Fibroblast of lung (primary cell): ENCODE measurements at places on chromosomes 12 and 14.

- DNase-seq = no peak
Observed at GRCh38 chr12:124865728-124866127, 2.1 kb upstream of the SCARB1 start.

GRCh38 chr12:108616941-108617858 lies 16.5 kb downstream of the SELPLG start:
- DNase-seq = no peak

DNA sequence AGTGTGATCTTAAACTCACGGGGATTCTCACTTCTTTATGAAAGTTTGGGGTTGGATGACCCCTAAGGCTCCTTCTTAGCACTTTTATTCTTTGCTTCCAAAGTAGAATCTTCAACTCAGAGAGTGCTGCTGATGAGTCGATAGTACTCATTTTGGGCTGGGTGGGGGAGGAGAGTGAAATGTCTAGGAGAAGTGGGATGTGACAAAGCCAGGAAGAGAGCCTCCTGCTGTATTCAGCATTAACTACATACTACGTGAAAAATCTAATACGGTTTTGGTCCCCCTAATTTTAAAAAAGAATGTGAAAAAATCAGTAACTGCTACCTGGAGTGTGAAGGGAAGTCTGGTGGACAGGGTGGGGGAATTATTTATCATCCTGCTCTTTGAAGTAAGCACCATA lies 148.3 kb downstream of the SAMD4A start:
- DNase-seq = peak; percentile 37

GRCh38 chr12:13340149-13340548 lies 143.6 kb downstream of the EMP1 start:
- no peak for DNase-seq

DNA sequence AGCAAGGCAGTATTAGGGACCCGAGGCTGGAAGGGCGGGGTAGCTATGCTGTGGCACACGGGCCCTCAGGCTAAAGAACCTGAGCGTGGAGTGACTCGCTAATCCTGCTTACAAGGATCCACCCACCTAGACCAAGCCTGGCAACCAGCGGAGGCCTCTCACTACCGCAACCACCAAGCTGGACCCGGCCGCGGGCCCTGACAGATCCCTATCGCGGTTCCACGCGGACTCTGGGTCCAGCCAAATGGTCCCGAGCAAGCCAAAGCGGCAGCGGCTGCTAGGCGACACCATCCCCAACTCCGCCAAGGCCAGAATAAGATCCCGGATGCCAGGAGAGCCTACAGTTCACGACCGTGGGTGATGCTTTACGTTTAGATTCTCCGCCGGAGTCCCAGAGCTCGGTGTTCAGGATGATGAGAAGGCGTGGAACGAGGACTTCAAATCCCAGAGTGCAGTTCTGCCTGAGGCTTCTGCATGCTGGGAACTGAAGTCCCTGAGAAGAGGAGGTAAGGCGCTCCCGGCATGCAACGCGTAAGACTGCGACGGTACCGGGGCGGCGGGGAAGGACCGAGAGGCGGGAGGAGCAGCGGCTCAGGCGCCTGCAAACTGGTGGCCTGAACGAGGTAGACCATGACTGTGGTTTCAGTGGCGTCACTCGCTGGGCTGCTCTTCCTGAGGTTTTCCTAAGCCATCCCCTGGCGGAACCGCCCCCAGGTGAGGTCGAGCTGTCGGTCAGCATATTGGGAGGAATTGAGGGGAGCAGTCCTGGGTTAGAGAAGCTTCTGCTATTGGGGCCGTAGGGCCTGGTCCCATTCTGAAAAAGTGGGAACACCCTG lies at the start of the genes CEP290 and TMTC3:
Gene CEP290 (minus strand): TSS at position 315 of the 836 bp plus-strand sequence. CDS start 781 bp downstream, outside the sequence.
Gene TMTC3 (plus strand): TSS at position 534 of the 836 bp plus-strand sequence. CDS start 6,009 bp downstream, outside the sequence.
- peak; percentile 100 for DNase-seq

DNA sequence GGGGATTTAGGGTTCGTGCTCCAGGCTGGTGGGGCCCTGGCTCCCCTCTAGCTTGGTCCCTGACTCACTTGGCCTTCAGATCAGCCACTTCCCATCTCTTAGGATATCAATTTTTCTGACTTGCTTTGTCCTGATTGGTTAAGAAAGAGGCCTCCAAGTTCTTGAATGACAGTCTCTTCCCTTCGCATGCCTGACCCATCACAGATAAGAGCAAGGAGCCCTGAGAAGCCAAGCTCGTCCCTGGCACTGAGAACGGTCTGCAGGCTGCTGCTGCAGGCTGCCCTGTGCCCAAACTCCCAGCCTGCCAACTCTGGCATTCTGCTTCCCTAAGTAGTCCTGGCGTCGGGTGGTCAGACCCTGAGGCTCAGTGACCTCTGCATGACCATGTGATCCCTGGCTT lies 794 bp upstream of the LRTM2 start:
- no peak for DNase-seq

DNA sequence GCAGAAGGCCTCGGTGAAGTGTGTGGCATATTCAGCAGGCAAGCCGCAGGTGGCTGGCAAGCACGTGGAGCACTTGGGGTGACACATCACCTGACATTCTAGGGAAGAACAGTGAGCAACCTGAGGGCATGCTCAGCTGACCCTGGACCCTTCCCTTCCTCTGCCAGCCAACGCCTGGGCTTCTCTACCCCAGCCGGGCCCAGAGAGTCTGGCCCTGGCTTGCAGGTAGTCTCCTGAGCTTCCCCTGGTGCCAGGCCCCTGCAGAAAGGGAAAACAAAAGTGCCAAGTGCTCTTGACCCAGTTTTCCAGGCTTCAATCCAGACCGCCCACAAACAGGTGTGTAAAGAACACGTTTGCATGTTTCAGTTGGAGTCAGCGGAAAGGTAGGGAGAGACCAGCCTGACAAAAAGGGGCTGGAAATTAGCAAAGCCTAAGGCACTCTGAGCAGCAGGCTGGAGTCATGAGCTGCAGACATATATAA lies 45.7 kb downstream of the PRKAB1 start:
- no peak for DNase-seq

- DNase-seq = peak; percentile 80
Observed at GRCh38 chr12:32501835-32502333, 102.5 kb downstream of the FGD4 start.

- DNase-seq = no peak
Observed at GRCh38 chr12:126914170-126914793, 1352.7 kb upstream of the TMEM132C start.

GRCh38 chr12:55744340-55745030 lies 1.6 kb downstream of the GDF11 start:
- DNase-seq = no peak

DNA sequence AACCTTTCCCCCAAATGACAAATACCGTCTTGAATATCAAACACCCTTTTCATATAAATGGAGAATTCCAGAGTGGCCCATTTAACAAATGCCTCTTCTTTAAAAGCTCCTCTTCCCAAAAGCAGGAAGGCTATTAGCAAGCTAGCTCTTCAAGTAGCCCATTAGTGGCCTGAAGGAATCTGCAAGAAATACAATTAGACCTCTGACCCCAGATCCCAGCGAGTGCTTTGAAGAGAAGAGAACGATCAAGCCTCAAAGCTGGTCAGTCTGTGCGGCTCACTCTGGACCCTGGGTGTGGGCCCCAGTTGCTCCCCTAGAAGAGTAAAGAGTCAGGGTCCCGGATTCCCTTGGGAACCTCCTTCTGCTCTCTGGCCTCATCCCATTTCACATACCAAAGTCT lies 325.6 kb downstream of the NUAK1 start:
- no peak for DNase-seq

GRCh38 chr14:100012478-100013327 lies 52.5 kb upstream of the EVL start:
- DNase-seq = peak; percentile 87

DNA sequence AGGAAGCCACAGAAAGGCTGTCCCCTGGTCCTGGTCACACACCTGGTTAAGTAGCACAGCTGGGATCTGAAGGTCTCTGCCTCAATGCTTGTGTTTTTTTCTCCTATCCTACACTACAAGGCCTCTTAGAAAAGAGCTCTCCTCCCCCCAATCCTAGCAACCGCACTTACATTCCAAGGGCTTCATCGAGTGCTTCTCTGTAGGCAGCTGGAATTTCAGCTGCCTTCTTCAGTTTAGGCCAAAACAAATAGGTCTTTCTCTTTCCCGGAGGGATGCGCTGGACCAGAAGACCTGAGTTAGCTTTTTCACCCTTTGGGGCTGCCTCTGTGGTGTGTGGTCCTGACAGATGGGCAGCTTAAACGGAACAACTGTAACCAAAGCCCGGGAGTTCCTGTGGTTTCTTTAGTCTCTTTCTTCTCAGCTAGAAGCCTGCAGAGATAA lies 109.7 kb downstream of the GPATCH2L start:
- peak; percentile 73 for DNase-seq

DNA sequence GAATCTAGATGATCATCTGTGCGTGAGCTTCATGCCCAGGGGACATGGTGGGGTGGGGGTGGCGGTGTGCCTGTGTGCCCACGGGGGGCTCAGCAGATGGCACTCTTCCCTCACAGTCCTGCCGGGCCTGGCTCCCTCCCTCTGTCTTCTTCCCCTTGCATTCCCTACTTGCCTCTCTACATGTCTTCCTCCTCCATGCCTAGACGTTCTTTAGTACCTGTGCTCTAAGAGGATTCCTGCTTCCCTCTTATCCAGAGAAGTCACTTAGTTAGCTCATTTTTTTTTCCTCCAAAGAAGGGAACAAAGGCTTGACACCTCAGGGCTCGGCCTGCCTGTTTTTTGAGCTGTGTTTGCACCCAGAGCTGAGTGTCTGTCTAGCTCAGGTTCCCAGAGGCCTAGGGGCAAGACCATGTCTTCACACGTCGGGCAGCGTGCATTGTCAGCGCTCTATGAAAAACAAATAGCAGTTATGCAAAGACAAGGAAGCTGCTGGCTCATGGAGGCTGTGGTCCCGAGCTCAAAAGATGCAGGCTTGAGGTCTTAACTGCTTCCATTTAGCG lies 48.8 kb downstream of the NINJ2 start:
- DNase-seq = peak; percentile 12

- no peak for DNase-seq
Observed at GRCh38 chr12:52314511-52314910, 6.7 kb downstream of the KRT83 start.

- DNase-seq = peak; percentile 0
Observed at GRCh38 chr14:65949711-65950516, 536.3 kb upstream of the CCDC196 start.

- DNase-seq = no peak
Observed at GRCh38 chr12:29533815-29534489, 36.5 kb upstream of the OVCH1 start.

- DNase-seq = peak; percentile 97
Observed at GRCh38 chr14:72558721-72559120, 335.2 kb downstream of the DPF3 start.

DNA sequence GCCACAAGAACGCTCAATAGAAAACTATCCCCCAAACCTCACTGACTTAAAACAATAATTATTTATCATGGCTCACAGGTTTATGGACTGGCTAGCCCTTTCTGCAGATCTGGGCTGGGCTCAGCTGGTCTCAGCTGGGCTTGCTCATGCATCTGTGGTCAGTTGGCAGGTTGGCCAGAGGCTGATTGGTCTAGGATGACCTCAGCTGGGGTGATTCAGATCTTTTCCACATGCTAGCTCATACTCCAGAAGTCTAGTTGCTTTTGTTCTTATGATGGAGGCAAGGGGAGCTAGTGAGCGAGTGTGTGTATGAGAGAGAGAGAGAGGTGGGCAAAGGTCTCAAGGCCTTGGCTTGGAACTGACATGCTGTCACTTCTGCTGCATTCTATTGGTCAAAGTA lies 181.2 kb upstream of the NRXN3 start:
- peak; percentile 98 for DNase-seq

DNA sequence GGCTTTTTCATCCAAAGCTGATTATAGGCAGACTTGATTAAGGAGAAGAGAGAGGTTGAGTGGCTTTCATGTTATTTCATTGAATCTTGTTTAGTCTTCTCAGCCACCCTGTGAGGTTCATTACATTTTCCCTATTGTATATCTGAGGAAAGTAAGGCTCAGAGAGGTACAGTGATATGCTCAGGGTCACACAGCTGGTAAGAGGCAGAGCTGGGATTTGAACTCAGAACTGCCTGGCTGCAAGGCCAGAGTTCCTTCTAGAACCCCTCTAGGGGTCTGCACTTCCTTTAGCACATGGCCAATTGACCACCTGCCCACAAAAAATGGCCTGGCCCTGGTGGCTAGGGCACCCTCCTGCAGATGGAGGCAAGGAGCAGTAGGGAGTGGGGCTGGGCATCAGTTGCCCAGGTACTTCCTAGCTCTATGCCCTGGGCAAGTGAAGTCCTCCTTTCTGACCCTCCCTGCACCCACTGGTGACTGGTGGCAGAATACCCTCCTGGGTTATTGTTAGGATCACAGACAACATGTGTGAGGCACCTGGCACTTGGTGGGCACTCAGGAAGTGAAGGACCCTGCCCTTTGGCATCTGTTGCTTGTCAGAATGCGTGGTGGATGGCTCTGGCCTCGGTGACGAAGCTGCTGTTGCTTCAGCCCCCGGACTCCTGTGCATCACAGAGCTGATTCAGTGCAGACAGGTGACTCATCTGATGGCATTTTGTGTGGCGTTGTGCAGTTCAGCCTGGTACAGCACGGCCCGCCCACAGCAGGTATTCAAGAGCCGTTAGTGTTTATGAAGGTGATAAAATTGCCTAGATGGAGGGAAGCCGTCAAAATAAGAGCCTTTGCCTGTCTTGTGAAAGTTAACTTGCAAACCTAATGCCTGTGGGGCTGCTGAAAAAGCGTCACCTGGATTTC lies 115.8 kb downstream of the SLC25A47 start:
- peak; percentile 95 for DNase-seq

DNA sequence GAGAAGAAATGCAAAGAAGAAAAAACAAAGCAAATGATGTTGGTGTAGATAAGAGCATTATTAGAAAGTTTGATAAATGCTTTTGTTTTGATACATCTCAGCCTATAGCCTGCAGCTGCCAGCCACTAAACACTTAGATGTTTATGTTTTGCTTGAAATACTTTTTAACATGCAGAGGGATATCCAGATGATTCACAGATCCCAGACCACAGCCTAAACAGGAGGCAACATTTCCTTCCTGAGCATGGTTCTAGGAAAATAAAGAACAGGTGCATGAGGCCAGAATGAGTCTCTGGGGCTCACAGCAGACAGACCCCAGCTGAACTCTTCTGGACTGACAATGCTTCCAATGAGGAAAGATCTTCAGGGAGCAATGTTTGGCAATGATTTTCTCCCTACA lies 103.7 kb upstream of the EEA1 start:
- DNase-seq = peak; percentile 18

- DNase-seq = no peak
Observed at GRCh38 chr12:2258025-2258424, 205.2 kb downstream of the CACNA1C start.

- DNase-seq = no peak
Observed at GRCh38 chr14:73788317-73788598, 63.4 kb upstream of the PTGR2 start.

- no peak for DNase-seq
Observed at GRCh38 chr12:84813780-84814663, 98.6 kb downstream of the SLC6A15 start.
